ENCODE measurements at places on chromosomes 2 and 18.

DNA sequence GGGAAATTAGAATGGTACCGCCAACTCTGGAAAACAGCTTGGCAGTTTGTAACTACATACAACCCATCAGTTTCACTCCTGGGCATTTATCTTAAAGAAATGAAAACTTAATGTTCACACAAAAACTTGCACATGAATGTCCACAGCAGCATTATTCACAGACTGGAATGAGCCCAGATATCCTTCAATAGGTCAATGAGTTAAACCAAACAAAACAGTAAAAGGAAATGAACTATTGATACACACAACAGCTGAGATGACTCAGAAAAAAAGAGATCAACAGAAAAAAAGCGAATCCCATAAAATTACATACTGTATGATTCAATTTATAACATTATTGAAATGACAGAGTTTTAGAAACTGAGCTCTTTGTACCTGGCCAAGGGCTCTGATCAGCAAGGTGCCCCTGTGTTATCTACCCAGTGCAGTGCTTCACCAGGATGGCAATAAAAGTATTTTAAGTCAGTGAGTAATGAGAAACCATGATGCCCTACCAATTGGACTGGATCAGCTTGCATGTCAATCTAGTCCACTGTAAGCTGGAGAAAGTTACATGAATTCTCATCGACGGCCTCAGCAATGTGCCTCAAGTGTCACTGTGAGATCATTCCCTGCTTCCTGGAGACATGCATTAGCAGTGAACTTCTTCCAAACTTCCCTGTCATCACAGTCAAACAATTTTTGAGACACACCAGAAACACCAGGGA is 21.9 kb downstream of the TMEM237 start:
- no peak for DNase-seq

DNA sequence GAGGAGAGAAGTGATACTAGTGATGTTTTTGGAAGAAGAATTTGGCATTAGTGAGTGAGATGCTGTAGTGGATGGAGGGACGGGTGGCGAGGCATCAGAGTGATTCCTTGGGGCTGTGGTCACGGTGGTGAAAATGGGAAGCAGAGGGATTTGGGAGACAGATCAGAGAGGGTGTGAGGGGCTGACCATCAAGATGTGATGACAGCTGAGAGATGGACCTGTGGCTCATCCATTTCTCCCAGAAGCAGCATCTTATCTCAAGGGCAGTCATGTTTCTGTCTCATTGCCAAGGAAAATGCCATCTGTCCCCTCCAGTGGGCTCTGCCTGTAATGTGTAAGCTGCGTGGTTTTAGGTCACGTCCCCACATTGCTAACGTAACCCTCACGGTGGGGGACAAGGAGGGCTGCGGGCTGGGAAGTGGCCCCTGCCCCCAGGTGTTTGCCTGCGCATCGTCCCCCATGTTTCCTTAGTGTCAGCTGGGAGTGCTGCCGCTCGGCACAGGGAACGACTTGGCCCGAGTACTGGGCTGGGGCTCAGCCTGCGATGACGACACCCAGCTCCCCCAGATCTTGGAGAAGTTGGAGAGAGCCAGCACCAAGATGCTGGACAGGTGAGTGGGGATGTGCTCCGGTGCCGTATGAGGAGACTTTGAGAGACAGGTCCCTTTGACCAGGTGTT is 91.0 kb downstream of the DGKD start:
- no peak for DNase-seq

GRCh38 chr2:220270481-220271070 is 643.1 kb downstream of the SLC4A3 start:
- no peak for DNase-seq

DNA sequence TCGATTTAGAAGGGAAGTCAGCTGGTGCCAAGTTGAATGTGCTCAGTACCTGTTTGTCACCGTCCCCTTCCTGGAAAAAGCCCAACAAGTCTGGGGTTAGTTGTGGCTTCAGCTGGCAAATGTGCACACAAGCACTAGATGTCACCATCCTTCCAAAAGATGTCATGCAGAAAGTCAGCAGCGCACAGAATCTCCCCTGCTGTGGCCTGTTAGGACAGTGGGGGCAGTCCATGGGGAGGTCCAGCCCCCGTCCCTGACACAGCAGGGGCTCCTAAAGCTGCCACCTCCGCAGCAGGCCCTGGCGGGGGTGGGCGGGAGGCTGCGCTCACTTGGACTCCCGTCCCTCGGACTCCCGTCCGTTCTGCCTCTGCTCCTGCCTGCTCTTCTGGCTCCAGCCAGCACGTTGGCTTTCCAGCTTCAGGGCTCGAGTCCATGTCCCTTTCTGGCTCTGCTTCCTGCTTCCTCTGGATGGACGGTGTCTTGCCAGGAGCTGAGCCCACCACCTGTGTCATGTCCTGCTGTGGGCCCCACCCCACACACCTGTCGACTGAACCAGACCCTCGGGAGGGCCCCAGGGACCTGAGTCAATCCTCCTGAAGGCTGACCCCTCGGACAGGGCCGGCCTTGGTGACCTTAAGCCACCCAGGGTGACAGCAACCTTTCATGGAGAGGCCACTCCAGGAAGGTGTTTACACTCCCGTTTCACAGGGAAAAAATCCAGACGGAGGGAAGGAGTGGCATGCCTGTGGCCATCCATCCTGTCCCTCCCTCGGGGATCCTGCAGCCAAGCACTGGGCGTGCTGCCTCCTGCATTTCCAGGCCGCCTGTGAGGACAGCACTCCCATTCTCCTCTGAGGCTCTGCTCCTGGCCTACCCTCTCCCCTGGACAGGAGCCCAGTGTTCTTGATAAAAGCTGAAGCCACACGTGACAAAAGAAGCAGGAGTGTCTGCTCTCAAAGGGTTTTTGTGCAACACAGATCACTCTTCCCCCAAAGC is 8.5 kb downstream of the RAB17 start:
- peak; percentile 48 for DNase-seq

DNA sequence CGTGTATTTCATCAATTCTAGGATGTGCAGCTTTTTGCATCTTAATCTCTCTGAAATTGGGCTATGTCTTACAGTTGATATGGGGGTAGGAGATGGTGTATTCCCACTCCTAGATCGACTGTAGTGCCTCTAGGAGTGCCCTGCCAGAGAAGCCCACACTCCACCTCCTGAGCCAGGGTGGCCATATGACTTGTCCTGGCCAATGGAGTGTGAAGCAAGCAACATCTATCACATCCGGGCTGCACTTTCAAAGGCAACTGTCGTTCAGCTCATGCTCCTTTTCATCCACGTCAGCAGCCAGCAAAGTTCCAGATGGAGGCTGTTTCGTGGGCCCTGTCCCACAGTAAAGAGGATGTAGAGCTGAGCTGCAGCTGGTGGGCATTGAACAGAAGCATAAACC is 149.4 kb upstream of the SLC1A4 start:
- DNase-seq = no peak

DNA sequence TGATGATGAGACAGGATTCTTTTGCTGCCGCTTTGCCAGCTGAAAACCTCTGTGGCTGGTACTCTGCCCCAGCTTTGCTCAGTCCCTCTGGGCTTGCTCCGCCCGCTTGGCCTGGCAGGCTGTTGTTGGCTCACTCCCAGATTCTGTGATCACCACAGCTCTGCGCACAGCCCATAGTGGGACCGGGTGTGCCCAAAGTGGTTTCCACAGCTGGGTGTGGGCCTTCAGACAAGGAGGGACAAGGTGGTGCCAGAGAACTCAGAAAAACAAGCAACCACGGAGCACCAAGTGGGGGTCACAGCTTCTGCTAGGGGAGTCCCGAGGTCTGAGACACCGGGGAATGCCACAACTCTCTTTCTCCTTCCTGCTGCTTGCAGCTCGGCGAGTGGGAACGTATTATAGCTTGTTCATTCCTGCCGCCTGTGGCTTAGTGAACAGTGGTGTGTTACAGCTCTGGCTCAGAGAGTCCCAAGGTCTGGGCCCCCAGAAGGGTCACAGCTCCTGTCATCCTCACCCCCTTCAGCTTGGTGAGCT is 9.2 kb upstream of the KYNU start:
- DNase-seq = no peak

DNA sequence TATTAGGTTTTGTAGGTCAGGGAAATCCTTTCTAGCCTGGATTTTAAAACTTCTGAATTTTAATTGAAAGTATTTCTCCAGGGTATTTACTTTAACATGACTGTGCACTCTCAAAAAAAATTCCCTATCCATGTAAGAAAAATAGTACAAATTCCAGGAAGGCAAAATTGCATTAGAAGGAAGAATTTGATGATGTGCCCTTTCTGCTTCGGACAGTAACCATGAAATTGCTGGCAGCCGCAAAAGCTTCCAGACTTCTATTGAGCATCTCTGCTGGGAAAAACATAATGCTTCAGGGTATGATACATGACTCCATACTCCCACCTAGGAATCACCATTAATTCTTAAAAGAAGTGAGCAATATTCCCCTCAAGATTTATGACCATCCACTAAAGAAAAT is 17.2 kb upstream of the KLF7 start:
- DNase-seq = no peak

DNA sequence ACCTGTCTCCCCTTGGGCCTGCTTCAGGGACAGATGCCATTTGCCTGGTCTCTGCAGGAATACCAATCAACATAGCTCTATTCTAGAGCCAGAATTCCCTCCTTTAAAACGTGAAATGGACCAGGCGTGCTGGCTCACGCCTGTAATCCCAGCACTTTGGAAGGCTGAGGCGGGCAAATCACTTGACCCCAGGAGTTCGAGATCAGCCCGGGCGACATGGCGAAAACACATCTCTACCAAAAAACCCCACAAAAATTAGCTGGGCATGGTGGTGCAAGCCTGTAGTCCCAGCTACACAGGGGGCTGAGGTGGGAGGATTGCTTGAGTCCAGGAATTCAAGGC is 127.0 kb downstream of the PLEKHM3 start:
- DNase-seq = no peak

DNA sequence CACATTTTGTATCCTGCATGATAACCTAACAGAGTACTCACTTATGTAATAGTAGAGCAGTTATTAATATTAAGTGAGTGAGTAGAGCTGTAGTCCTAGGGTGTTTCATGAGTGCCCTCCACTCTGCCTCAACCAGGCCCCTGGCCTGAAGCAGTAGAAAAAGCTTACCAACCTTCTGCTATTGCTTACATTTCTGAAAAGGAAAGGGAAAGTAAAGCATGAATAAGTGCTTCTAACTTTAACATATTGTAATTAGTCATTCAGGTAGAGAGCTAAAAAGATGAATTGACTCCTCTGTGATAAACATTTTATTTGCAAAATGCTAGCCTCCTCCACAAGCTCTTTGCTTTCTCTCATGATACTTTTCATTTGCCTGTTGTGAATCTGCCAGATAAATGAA is 94.7 kb upstream of the RPE start:
- no peak for DNase-seq

DNA sequence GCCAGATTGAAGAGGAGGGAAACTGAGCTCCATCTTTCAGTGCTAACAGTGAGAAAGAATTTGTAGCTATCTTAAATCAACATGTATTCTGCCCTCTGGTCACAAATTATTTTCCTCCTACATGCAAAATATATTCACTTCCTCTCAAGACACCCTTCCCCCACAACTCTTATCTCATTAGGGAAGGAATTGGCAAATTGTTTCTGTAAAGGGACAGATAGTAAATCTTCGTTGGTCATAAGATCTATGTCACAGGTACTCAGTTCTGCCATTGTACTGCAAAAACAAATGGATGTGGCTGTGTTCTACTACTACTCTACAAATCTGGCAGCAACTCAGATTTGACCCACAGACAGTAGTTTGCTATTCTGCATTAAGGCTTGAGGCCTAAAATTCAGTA is 53.0 kb upstream of the CYP20A1 start:
- DNase-seq = no peak

- no peak for DNase-seq
Measured at GRCh38 chr2:25551316-25551715, 122.1 kb downstream of the DTNB start.

DNA sequence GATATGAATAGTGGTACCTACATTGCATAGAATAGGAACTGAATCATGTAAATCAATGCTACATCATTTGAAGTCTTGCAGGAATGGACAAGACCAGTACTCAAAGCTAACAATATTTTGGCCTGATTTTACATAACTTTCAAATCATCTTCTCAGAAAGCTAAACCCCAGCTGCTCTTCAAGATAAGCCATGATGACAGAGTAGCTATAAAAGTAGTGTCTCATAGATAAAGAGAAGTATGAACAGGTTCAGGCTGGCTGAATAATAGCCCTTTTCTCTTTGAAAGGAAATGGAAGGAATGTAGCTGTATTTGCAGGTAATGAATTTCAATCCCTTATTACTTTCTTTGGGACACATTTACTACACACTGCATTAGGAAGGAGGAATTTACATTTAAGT is 28.2 kb downstream of the TSPYL6 start:
- no peak for DNase-seq

DNA sequence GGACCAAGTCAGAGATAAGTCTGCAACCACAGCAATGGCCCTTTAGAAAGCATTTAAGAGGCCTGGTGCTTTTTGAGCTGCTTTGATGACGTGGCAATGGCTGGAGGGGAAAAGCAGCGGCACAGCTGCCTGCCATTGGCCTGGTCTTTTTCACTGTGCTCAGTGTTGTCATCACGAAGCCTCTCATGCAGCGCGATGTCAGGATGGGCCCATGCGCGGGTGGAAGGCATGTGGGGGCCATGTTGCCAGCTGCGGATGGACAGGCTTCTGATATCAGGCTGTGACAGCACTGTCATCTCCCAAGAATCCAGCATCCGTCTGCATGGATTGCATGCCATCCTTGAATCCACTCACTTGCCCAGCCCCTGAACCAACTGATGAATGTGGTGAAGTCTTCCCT is 204.5 kb downstream of the ACKR3 start:
- DNase-seq = no peak

DNA sequence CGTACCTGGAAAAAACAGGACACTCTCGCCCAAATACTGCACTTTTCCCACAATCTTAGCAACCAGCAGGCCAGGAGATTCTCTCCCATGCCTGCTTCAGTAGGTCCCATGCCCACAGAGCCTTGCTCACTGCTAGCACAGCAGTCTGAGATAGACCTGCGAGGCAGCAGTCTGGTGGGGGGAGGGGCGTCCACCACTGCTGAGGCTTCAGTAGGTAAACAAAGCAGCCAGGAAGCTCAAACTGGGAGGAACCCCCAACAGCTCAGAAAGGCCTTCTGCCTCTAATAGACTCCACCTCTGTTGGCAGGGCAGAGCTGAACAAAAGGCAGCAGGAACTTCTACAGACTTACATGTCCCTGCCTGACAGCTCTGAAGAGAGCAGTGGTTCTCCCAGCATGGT is 1202.8 kb upstream of the ACVR2A start:
- DNase-seq = peak; percentile 11

DNA sequence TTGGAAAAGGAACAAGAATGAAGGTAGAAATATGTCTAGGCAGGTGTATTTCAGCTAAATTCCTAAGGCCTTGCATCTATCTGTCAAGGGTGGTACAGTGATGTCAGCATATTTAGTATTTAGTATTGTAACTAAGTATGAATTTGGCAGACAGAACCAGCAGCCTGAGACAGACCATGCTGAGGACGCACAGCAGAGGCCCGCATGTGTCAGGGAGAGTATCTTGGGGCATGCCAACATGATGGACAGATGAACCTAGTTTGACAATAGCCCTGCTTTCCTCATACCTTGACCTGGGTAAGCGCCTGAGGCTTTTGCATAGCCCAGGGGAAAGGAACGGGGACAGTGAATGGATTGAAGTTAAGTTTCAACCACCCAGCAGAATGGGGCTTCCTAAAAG is 33.8 kb upstream of the OSR1 start:
- no peak for DNase-seq
